ENCODE measurements at places on chromosomes 5 and 9.
A peak's percentile ranks its signal among the peaks of the same experiment; 100 is the strongest.

DNA sequence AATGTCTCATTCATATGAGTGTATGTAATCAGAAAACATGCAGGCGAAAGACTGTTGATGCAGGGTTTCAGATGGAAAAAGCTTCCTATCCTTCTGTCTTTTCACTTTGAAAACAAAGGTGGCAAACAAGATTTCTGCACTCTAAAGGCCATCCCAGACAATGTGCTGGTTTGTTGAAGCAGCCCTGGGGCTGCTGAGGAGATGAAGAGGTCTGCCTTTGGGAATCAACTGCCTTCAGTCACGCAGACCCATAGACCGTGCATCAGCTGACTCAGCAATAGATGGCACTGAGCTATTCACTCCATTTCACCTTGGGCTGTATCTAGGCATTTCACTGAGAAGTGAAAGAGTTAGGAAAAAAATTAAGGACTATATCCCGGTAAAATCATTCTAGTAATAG is 60.5 kb upstream of the C5orf46 start:
- H3K27me3 ChIP-seq, result no peaks in the 10 kb centered on the region
- no peaks in the 10 kb centered on the region for H3K4me1 ChIP-seq
- no peak for DNase-seq
- no peak overlapping the region for H3K27ac ChIP-seq

GRCh38 chr5:152472083-152472482 is 67.0 kb upstream of the NMUR2 start:
- H3K27me3 ChIP-seq, result no peaks in the 10 kb centered on the region
- H3K4me3 ChIP-seq, result no peak overlapping the region
- H3K4me1 ChIP-seq, result no peaks in the 10 kb centered on the region
- H3K27ac ChIP-seq, result no peak overlapping the region

DNA sequence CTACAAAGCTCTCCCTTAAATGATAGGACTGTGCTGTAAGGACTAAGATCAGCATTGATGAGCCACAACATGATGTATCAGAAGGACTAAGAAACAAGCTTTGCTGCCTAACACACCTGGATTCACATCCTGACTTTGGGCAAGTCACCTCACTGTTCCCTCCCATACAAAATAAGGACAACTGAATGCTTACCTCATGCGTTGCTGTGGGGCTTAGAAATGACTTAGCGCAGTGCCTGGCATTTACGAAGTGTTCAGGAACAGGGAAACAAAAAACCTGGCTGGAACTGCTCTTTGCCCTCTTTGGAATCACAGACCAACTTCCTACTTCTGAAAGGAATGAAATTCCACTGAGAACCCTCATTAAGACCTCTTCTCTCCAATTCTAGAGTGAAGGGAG is 113.7 kb downstream of the BAAT start:
- no peaks in the 10 kb centered on the region for H3K36me3 ChIP-seq
- DNase-seq, result no peak
- no peak overlapping the region for H3K27ac ChIP-seq
- no peak overlapping the region for H3K4me3 ChIP-seq

- no peak overlapping the region for H3K27ac ChIP-seq
- H3K27me3 ChIP-seq, result no peaks in the 10 kb centered on the region
- no peaks in the 10 kb centered on the region for H3K4me1 ChIP-seq
- H3K36me3 ChIP-seq, result no peaks in the 10 kb centered on the region
- no peak for DNase-seq
Observed at GRCh38 chr9:27457445-27457844, 66.6 kb upstream of the IFNK start.

DNA sequence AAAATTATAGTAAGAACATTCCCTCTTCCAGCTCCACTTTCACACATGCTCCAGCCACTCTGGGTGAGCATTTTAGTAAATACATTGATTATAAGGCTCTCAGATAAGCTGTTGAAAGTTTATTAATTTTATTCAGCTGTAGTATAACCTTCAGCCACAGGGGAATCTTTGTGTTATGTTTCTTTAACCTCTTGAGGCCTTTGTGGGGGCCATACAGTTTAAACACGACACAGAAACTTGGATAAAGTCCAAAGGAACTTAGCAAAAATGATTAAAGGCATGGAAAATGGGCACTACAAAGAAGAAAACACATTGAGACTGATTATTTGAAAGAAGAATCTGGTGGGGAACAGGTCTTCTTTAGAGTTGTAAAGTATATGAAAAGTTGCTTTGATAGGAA is 70.2 kb downstream of the AOPEP start:
- H3K4me1 ChIP-seq, result peaks cover 12% of the 10 kb centered on the region
- no peak overlapping the region for H3K4me3 ChIP-seq
- H3K36me3 ChIP-seq, result peaks cover 4% of the 10 kb centered on the region
- peaks cover 1% of the 10 kb centered on the region for H3K27me3 ChIP-seq
- no peak overlapping the region for H3K27ac ChIP-seq

- H3K4me1 ChIP-seq, result no peaks in the 10 kb centered on the region
- no peaks in the 10 kb centered on the region for H3K36me3 ChIP-seq
- H3K27ac ChIP-seq, result no peak overlapping the region
Observed at GRCh38 chr5:146825033-146825432, 53.5 kb downstream of the PPP2R2B start.

DNA sequence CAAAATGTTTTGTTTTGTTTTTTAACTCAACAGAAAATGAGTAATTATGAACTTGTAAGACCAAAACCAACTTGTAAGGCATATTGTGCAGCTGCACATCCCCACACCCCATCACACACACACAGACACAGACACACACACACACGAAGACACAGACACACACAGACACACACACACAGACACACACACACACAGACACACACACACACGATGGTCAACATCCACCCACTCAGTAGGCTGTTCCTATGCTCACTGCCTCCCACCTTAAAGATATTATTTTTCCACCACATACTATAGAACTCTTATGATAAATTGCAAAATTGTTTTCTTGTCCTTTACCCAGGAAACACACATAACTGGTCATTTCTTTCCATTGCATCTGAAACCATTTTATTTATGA is 6.2 kb downstream of the SHC3 start:
- no peaks in the 10 kb centered on the region for H3K27me3 ChIP-seq
- no peak overlapping the region for H3K4me3 ChIP-seq
- H3K4me1 ChIP-seq, result no peaks in the 10 kb centered on the region
- no peak overlapping the region for H3K27ac ChIP-seq
- H3K36me3 ChIP-seq, result no peaks in the 10 kb centered on the region

DNA sequence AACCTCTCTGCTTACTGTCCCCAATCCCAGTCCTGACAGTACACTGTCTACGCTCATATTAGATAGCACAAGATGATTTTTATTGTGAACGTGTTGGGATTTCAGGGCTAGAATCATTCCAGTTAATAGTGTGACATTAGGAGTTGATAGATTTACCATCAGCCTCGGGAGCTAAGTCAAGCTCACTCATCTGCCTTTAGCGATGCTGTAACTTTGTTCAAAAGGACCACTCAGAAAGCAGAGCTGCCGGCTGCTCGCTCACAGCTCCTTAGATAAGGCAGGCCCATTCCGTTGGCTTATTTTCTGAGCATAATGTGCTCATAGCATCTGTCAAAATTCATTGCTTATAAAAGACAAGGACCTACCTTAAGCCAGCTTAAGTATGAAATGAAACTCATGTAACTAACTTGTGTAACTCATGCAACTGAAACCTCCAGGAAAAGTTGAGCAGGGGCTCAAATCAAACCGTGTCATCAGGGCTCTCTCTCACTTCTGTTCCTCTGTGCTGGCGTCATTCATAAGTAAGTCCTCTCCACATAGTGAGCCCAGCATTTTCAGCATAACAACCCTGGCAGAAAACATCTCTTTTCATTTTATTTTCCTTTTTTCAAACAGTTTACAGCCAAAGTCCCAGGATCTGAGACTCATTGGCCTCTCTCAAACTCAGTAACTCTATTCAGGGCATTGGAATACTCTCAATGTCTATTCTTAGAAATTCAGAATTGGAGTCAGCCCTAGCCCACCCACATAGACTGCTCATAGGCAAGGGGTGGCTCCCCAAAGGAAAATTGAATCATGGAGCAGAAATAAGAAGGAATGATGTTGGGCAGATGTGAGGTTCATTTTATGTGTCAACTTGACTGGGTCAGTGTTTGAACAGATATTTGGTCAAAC is 208.8 kb downstream of the MAN2A1 start:
- no peak overlapping the region for H3K4me3 ChIP-seq
- peaks cover 1% of the 10 kb centered on the region for H3K27me3 ChIP-seq
- no peak overlapping the region for H3K27ac ChIP-seq
- no peak for DNase-seq
- H3K4me1 ChIP-seq, result no peaks in the 10 kb centered on the region

DNA sequence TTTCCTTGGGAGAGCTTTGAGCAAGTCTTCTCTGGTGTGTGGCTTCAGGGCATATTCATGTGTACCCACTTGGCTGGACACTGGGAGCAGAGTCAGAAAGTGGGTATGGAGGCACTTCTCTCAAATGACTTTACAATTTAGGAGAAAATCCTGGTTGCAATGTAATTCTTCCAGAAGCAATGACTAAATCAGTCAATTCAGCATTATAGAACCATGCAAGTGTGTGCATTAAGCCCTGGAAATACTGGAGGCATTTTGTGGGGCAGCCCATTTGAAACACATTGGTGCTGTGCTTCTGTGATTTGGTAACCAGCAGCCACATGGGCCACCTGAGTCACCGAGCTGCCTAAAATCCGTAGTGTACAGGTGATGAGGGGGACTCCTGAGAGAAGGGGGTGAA is 94.6 kb upstream of the TAS2R1 start:
- H3K4me1 ChIP-seq, result no peaks in the 10 kb centered on the region
- H3K4me3 ChIP-seq, result no peak overlapping the region
- H3K27ac ChIP-seq, result no peak overlapping the region
- H3K36me3 ChIP-seq, result no peaks in the 10 kb centered on the region
- H3K27me3 ChIP-seq, result no peaks in the 10 kb centered on the region
- no peak for DNase-seq

DNA sequence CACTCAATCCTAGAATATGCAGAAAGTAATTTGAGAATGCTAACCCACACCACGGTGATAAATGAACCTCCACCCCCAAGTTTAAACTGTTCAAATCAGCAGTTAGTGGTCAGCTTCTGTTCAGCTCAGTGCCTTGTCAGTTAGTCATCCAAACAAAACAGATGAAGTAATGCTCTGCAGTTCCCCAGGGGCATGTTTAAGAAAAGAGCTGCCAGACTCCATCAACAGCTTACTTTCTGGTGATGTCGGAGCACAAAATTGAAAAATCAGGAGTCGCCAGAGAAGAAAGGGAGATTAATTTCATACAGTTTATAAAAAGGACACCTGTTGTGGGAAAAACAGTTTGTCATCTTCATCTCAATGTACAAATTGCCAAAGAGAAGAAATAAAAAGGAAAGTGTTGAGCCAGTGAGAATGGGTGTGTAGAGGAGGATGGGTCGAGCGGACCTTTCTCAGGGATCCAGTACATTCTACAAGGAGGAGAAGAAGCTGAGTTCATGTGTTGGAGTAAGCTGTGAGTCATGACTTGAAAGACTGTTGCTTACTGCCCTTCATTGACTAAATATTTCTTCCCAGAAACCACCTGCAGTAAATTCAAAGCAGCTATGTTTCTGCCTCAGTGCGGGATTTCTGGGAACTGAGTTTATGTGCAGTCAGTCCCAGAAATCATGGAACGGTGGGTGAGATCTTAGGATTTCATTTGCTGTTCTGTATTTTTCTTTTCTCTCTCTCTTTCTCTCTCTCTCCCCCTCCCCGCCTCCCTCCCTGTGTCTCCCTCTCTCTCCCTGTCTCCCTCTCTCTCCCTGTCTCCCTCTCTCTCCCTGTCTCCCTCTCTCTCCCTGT is 13.7 kb downstream of the TRIO start:
- no peaks in the 10 kb centered on the region for H3K27me3 ChIP-seq
- H3K27ac ChIP-seq, result peak overlapping the region; percentile 96
- H3K36me3 ChIP-seq, result peaks cover 13% of the 10 kb centered on the region
- peaks cover 43% of the 10 kb centered on the region for H3K4me1 ChIP-seq

DNA sequence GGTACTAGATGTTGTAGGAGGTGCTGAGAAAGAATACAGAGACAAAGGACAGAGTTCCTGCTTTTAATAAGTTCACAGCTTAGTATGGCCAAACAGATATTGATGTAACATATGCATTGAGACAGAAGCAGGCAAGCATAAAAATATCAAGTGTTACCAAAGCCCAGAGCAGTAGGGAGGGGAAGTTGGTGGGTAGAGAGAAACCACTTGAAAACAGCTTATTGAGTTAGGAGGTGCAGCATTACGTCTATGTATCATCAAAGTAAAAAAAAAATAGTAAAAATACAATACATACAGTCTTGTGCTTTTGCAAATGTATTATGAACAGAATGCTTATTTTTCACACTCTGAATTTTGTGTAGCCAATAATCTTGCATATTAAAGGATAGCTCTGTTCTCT is 441.8 kb upstream of the SGCD start:
- no peak overlapping the region for H3K27ac ChIP-seq
- peaks cover 3% of the 10 kb centered on the region for H3K27me3 ChIP-seq
- no peaks in the 10 kb centered on the region for H3K36me3 ChIP-seq

GRCh38 chr5:137260820-137261695 is 238.1 kb downstream of the SPOCK1 start:
- no peaks in the 10 kb centered on the region for H3K4me1 ChIP-seq
- H3K36me3 ChIP-seq, result no peaks in the 10 kb centered on the region
- no peak overlapping the region for H3K27ac ChIP-seq
- no peaks in the 10 kb centered on the region for H3K27me3 ChIP-seq

DNA sequence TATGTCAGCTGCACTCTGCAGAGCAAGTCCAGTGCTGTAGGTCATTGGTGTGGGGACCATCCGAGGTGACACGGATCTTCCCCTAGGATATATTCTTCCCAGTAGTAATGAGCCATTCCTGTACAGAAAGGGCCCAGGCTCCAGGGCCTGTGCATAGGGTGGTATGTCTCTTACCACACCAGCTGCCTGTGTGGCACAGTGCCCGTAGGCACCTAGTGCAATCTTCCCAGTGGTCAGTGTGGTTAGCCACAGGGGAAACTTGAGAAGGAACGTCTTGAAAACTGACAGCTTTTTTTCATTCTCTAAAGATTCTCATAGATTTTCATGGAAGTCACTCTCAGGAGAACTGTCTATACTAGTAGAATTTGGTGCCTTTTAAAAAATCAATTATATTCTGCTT is 39.8 kb downstream of the CYSTM1 start:
- H3K4me1 ChIP-seq, result no peaks in the 10 kb centered on the region
- peak; percentile 83 for DNase-seq
- no peak overlapping the region for H3K4me3 ChIP-seq
- no peak overlapping the region for H3K27ac ChIP-seq
- H3K27me3 ChIP-seq, result peaks cover 3% of the 10 kb centered on the region

DNA sequence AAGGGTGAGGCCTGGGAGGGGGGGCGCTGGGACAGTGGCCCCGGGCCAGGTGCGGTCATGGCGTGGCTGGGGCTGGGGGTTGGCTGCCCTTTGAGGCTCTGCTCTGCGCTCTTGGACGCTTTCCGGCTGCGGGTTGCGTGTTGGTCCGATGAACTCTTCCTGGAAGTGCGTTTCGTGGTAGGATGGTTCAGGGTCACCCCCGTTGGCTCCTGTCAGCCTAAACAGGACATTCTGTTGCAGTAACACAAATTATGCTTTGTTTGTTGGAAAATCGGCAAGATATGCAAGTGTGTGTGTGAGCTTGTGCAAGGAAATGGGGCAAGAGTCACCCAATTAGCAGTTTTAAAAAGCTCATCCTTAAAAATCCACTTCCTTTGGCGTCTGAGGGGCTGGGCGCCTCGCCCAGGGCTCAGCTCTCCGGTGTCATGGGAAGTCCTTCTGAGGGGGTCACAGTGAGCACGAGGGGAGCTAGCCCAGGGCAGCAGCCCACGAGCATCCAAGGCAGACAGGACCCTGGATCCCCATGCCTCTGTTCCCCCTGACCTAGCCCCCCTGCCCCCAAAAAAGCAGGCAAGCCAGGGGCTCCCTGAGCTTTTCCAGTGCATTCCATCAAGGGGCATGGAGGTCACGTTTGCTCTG is 22.2 kb upstream of the RNU6ATAC start:
- H3K36me3 ChIP-seq, result no peaks in the 10 kb centered on the region
- peaks cover 12% of the 10 kb centered on the region for H3K4me1 ChIP-seq
- no peak overlapping the region for H3K4me3 ChIP-seq
- DNase-seq, result no peak

Measured in IMR-90 (cell line).